Aorta (tissue), 5 donors: ENCODE measurements at places on chromosomes 1 and 21. TPM values are rescaled to one million over a fixed set of nuclear protein-coding genes. Genes with fewer than 3 reads are reported as not detected.
A peak's percentile ranks its signal among the peaks of the same experiment; 100 is the strongest.

DNA sequence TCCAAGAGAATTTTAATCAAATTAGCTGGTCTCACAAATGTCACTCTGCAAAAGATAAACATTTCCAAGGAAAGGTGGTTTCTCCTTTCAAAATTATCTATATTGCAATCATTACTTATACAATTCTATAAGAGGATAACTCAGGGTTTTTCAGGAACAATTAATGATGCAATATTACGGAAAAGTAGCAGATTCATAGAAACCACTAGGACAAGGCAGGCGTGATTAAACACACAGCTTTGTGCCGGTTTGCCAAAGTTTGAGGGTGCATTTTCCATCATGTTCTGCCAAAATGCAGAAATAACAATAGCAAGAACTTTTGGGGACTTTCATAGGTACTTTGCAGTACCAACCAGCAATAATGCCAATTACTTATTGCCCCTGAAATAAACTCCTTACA is 605 bp downstream of the TNFRSF9 start:
- no peak for DNase-seq

GRCh38 chr1:243475966-243476365 is 220.1 kb downstream of the SDCCAG8 start:
- no peak for DNase-seq

DNA sequence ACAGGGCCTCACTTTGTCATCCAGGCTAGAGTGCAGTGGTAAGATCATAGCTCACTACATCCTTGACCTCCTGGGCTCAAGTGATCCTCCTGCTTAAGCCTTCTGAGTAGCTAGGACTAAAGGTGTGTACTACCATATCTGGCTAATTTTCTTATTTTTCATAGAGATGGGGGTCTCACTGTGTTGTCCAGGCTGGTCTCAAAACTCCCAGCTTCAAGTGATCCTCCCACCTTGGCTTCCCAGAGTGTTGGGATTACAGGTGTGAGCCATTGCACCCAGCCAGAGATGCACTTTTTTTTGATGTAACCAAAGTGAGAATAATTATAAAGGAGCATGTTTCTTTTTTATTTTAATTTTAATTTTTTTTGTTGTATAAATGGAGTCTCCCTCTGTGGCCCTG is 28.4 kb downstream of the CLIC4 start:
- DNase-seq, result no peak

GRCh38 chr1:29811727-29812407 is 575.5 kb downstream of the PTPRU start:
- peak; percentile 58 for DNase-seq

- no peak for DNase-seq
These were observed 8.9 kb downstream of the MRTO4 start for GRCh38 chr1:19260211-19261138.

DNA sequence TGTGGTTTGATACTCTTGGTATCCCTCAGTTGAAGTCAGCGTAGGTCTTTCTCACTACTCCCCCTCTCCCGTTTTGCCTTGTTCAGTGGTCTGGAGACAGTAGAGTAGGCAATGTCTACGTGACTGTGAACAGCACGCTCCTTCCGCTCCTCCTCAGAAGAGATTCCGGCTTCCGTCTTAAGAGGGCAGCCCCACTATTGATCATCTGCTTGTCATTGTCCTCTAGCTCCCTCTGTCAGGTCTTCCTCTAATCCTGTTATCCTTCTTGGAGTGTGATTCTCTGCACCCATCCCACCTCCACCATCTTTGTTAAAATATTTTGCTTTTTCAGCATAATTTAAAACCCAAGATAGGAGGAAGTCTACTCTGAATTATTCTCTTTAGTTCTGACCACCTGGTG is 129.9 kb upstream of the KCNK2 start:
- no peak for DNase-seq

GRCh38 chr1:169576241-169576934 is 9.9 kb downstream of the F5 start:
- DNase-seq, result no peak

- DNase-seq, result no peak
These were observed 17.0 kb downstream of the LHX4 start for GRCh38 chr1:180247061-180247460.

- no peak for DNase-seq
These were observed 372.2 kb downstream of the PTBP2 start for GRCh38 chr1:97093741-97094140.

DNA sequence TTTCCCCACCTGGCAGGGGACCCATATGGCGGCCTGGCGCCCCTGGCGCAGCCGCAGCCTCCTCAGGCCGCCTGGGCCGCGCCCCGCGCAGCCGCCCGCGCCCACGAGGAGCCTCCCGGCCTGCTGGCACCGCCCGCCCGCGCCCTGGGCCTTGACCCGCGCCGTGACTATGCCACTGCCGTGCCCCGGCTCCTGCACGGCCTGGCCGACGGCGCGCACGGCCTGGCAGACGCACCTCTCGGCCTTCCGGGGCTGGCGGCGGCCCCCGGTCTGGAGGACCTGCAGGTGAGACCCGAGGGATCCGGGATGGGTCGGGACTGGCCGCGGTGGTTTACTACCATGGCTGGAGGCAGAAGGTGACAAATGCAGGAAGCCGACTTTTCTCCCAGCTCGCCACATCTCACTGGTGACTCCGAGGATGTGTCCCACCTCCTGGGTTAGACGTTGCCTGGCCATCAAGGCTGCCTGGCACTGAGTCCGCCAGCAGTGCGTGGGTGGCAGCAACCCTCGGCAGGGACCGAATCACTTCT is 1.1 kb downstream of the TFAP2E start:
- peak; percentile 68 for DNase-seq

GRCh38 chr21:26719750-26720149 is 125.5 kb downstream of the ADAMTS1 start:
- no peak for DNase-seq

- no peak for DNase-seq
These were observed 205.7 kb downstream of the NCAM2 start for GRCh38 chr21:21203822-21204339.

DNA sequence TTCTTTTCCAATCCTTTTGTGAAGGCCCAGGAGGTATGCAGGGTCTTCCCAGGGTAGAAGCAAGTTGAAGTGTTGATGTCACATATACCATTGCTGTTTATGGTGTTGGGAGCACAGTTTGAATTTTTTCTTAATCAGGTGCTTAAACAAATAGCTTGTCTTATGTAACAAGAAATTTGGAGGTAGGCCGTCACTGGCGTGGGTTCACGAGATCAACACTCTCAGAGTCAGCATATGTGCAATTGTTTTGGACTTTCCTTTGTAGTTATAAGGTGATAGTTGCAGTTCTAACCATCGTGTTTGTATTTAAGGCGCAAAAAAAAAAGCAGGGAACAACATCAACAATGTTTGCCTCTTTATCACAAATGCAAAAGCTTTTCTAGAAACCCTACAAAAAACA is 13.3 kb downstream of the FNBP1L start:
- no peak for DNase-seq

GRCh38 chr1:210358626-210359025 is 29.9 kb downstream of the HHAT start:
- DNase-seq, result no peak

GRCh38 chr1:97759078-97759477 is 161.8 kb downstream of the DPYD start:
- no peak for DNase-seq

GRCh38 chr1:93490357-93490756 is 42.4 kb downstream of the FNBP1L start:
- no peak for DNase-seq

- no peak for DNase-seq
These were observed 442.9 kb downstream of the PTPRC start for GRCh38 chr1:199081739-199082138.

DNA sequence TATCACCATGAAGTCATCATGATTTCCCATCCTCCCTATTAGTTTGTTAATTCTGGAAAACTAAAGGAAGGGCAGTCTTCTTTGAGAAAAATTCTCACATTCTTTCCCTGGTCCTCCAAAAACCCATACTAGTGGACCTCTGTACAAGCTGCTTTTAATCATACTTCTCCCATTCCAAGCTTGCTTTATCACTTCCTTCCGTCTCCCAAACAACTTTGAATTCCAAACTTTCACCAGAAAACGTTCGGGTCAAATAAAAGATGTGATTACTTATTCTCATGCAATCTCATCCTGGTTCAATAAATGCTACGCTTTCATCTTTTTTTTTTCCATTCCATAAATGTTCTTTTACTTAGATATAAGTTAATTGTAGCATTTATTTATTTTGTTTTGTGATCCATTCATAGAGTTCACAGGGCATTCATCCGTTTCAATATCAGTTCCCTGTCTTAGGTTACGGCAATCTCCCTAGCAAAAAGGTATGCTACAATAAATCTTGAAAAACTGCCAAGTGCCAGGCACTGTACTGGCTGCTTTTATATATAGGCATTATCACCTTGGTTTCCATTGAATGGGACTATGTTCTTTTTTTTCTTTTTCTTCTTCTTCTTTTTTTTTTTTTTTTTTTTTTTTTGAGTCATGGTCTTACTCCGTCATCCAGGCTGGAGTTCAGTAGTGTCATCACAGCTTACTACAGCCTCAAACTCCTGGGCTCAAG is 100.2 kb upstream of the GREM2 start:
- no peak for DNase-seq

- no peak for DNase-seq
These were observed 10.3 kb downstream of the KCNN3 start for GRCh38 chr1:154859786-154860155.

GRCh38 chr1:221437926-221438325 is 304.0 kb downstream of the DUSP10 start:
- no peak for DNase-seq

- DNase-seq, result no peak
These were observed 269.9 kb downstream of the HLX start for GRCh38 chr1:221149111-221149510.

DNA sequence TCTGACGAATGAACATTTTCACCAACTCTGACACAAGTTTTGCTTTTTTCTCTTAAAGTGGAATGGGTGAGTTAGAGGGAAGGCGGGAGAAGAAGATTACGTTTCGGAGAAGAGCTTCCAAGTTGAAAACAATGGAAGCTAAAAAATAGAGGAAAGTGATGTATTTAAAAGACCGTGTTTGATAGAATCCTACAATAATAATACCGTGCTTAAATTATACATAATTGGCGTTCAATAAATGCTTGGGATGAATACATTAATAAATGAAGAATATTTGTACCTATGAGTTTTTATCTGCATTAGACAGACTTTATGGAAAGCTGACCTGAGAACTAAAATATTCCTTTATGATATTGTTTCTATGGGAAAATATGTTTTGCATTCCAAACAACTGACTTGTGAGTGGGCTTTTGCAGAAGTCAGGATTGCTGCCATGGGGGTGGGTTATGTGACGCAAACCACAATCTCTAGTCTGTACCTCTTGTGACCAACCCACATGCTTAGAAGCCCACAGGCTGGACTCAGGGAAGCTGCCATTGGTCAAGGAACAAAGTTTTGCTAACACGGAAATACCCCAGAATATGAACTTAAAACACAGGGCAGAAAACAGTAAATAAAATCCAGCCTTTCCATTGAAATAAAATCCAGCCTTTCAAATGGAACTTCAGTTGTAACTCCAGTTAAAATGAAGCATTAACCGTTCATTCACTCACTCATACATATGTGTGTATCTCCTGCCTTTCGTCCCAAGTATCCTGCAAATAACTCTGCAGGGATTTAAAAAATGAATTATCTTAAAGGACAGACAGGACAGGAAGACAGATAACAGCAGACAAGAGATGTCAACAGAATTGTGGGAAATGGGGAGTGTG is 21.3 kb upstream of the ATF3 start:
- DNase-seq, result no peak

DNA sequence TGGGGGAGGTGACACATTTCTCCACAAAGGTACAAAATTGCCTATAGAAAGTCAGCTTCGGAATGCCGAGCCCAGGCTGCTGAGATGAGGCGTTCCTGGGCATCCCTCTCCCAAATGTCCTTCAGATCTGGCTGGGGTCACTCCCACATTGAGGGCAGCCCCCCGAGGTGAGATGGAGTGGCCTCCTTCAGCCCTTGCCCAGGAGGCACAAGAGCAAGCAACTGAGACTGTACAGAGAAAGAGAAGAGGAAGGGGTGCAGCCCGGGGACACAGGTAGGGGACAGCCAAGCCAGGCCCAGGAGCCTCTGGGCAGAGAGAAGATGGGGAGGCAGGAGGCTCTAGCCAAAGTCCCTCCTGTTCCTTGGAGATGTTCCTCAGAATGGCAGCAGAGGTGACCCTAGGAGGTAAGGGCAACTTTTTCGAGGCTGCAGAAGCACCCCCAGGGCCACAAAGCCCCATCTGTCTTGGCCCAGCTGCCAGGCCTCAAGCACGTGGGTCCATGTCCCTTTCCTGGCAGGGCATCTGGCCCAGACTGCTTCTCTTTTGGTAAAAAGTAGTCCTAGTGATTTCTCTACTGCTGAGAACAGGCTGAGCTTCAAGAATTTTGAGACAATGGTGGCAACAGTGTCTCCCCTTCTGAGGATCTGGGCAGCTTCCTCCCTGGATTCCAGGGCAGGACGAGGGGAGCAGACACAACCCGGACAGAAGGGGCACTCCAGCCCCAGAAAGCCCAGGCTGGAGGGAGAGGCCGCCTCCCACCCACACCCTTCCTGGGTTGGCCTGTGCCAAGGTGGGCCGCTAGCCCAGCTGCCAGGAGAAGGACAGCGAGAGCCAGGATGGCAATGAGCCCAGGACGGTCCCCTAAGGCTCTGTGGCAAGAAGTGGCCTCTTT is 68.0 kb downstream of the LRRN2 start:
- no peak for DNase-seq

DNA sequence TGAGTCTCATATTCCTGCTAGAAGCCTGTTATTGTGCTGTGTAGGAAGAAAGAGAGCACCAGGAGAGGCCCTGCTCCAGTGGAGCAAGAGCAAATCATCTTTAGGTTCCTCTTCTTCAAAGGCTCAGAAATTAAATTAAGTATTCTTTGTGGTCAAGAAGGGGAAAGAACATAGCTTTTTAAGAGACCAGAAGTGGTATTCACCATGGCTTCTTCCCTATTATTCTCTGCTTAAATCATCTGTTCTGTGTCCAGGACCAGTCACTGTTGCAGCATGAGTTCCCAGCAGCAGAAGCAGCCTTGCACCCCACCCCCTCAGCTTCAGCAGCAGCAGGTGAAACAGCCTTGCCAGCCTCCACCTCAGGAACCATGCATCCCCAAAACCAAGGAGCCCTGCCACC is 1.1 kb downstream of the SPRR1B start:
- DNase-seq, result no peak

The FBXO2 gene
- 9.8 TPM for total RNA-seq

The TMEM200B gene
- 18.9 TPM for total RNA-seq

The IGSF8 gene
- total RNA-seq, result 33.5 TPM

The VSIG8 gene
- total RNA-seq, result 0.21 TPM

The OPTC gene
- not detected for total RNA-seq

The DNM3 gene
- 5.1 TPM for total RNA-seq

The MTARC1 gene
- total RNA-seq, result 8.1 TPM

The RGS1 gene
- 26.8 TPM for total RNA-seq

The SUSD4 gene
- total RNA-seq, result 0.81 TPM

The DYNLT5 gene
- total RNA-seq, result 3.3 TPM

The CBR3 gene
- total RNA-seq, result 14.6 TPM

The PTPRF gene
- 86.2 TPM for total RNA-seq

The TFF1 gene
- total RNA-seq, result not detected
